ENCODE measurements at places on chromosomes 4 and X.
A peak's percentile ranks its signal among the peaks of the same experiment; 100 is the strongest.

GRCh38 chrX:2514131-2514530 is 13.4 kb upstream of the DHRSX start:
- no peak for DNase-seq

DNA sequence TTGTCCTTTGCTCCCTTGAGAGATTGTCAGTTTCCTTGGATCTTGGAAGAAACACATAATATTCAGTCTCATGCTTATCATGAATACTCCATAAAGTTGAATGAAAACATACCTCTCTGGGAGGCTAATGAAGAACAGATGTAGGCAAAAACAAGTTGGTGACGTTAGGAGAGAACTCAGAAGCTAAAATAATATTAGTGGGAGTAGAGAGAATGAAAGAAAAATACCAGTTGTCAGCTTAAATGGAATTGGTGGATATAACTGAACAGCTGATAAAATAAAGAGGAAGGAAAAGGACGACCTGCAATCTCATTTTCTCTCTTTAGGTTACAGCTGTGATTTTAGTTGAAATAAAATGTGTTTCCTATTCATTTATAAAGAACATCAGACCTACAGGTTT is 124.8 kb downstream of the SNCA start:
- DNase-seq: no peak

GRCh38 chr4:180101348-180102083 is 2141.7 kb upstream of the TENM3 start:
- no peak for DNase-seq

DNA sequence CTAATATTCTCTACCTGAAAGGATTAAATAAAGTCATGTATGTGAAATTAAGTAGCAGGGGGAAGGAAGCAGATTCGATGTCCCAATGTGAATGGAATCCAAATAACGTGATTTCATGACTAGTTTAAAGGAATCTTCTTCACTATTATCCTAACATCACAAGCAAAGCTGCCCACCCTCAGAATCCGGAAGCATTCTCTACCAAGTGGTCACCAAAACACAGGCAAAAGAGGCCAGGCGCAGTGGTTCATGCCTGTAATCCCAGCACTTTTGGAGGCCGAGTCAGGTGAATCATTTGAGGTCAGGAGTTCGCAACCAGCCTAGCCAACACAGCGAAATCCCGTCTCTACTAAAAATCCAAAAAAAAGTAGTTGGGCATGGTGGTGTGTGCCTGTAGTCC is 212.9 kb downstream of the LDB2 start:
- DNase-seq: no peak

DNA sequence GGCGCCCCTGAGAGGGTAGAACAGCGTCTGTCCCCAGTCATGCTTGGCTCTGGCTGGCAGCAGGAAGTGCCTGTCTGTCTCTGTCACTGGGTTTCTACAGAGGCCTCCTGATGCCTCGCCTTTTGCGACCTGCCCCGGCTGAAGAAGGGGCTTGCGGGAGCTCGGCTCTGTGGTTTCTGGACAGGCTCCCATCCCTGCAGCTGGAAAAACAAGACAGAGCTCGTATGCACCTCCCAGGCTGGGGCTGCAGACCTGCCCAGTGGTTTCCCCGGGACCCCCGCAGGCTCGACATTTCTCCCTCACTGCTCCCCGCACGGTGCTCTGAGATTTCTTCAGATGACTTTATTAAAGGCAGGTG is 57.0 kb upstream of the SORCS2 start:
- no peak for DNase-seq

- no peak for DNase-seq
Observed at GRCh38 chr4:40170588-40170987, 26.2 kb upstream of the RHOH start.

- no peak for DNase-seq
Observed at GRCh38 chr4:26342328-26343037, 21.7 kb downstream of the RBPJ start.

GRCh38 chr4:77308843-77309242 is 151.8 kb downstream of the CCNG2 start:
- DNase-seq: no peak

- peak; percentile 40 for DNase-seq
Observed at GRCh38 chrX:154748712-154749339, 2.1 kb downstream of the GAB3 start.

Measured in activated T-cell treated with anti-CD3 and anti-CD28 coated beads, Interleukin-2, amount 50 U/mL, for 1 hour (primary cell).